ENCODE measurements at places on chromosomes 7 and 10.
A peak's percentile ranks its signal among the peaks of the same experiment; 100 is the strongest.

- DNase-seq, result no peak
Measured at GRCh38 chr10:108052981-108053380, 888.5 kb upstream of the SORCS1 start.

DNA sequence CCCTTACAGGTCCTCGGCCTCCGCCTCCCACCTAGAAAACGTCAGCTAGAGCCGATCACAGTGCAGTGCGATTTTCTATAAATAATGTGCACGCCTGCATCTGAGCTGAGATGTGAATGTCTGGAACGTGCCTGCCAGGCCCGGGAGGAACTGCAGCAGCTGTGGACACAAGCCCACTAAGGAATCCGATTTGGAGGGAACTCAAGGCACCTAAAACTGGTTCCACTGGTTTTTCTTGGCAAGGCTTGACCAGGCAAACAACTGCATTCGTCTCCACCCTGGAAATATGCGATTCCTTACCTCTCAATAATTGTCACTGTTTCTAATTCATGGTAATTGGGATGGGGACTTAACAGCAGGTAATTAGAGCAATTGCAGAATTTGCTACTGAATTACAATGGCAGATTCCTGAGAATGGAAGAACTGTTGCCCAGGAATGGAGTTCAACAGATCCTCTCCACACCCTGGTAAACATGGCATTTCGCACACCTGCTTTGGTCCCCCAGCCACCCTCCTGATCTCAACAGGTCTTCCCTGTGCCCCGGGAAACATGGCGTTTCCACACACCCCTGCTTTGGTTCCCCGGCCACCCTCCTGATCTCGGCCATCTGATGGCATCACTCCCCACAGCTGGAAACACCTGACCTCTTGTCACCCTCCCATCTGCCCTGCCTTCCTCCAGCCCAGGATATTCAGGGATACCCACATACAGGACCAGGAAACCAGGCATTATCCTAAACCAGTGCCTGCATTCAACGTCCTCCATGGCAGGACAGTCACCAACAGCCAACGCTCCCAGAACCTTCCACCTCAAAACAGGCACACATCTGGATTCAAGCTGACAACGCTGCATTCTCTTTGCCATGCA, 76.0 kb downstream of the DIP2C start:
- no peak for DNase-seq

- DNase-seq, result peak; percentile 63
Measured at GRCh38 chr7:36986948-36987724, 262.8 kb upstream of the AOAH start.

GRCh38 chr7:2508327-2509215, 11.0 kb upstream of the LFNG start:
- peak; percentile 57 for DNase-seq

DNA sequence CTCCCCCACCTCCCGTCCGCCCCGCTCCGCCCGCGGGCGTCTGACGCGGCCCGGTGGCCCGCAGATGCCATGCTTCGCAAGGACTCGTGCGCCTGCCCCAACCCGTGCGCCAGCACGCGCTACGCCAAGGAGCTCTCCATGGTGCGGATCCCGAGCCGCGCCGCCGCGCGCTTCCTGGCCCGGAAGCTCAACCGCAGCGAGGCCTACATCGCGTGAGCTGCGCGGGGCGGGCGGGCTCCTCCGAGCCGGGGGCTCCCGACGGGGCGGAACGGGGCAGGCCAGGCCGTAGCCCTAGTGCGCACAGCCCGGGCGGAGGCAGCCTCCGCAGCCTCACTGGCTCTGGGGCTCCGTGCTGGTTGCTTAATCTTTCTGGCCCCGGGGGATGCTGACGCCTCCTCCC, 2.8 kb downstream of the ASIC3 start:
- DNase-seq, result no peak

- no peak for DNase-seq
Measured at GRCh38 chr7:94882891-94883290, 24.5 kb upstream of the PPP1R9A start.

- DNase-seq, result no peak
Measured at GRCh38 chr7:49714182-49714581, 59.3 kb upstream of the VWC2 start.

- DNase-seq, result no peak
Measured at GRCh38 chr7:127525866-127526480, 59.4 kb downstream of the GCC1 start.

DNA sequence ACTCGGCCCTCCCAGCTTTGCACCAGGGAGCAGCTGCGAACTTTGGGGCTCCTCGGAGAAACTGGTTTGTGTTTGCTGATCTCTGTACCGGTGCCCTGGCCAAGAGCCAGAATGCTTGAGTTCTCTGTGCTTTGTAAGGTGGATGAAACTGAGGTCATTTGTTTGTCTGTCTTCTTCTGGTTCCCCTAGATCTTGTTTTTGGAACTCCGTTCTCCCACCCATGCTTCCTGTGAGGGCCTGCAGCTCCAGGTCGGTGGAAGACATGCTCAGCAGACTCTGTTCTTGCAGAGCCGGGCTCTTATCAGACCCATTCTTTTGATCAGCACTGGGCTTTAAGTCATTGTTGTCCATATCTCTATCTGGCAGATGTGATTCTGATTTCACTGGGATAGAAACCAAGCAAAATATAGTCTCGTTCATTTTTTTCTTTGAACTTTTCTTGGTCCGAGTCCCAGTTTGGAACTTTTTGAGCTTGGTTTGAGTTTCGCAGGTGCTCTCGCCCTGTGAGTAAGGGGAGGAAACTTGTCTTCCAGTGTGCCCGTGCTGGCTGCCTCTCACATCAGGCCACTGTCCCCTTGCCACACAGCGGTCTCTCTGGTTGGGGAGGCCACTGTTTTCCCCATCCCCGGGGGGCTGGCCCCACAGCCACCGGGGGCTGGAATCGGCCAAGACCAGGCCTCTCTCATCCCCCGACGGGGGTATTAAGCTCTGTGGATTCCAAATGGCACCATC, 31.2 kb downstream of the JCAD start:
- no peak for DNase-seq

GRCh38 chr7:89618274-89618673, 536.0 kb upstream of the STEAP1 start:
- DNase-seq, result no peak

- DNase-seq, result no peak
Measured at GRCh38 chr10:54613162-54613561, 187.9 kb downstream of the PCDH15 start.

DNA sequence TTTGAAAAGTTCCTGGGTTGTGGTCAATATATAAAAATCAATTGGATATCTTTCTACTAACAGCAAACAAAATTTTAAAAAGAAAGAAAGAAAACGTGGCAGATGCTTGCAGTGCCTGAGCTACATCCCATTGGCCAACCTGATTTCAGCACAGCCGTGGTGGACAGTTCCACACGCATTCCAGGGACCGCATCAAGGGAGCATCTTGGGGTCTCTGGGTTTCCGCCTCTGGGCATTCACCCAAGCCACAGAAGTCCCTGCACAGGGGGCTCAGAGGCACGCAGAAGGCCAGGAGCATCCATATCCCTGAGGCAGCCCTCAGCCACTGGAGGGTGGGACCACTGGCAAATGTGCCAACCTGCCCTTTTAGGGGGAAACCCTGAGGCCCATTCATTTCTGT, 254.5 kb upstream of the RNF32 start:
- no peak for DNase-seq

GRCh38 chr10:30625080-30625479, 4.5 kb downstream of the LYZL2 start:
- DNase-seq, result no peak

- DNase-seq, result no peak
Measured at GRCh38 chr7:22137466-22137865, 191.8 kb upstream of the CDCA7L start.

- DNase-seq, result no peak
Measured at GRCh38 chr7:156117542-156118247, 305.4 kb upstream of the SHH start.
